Spleen (tissue), 13 donors: ENCODE measurements at places on chromosomes 3 and 15. TPM values are rescaled to one million over a fixed set of nuclear protein-coding genes. Genes with fewer than 3 reads are reported as not detected.
A peak's percentile ranks its signal among the peaks of the same experiment; 100 is the strongest.

LDHAL6B gene
- 0.06 TPM for polyA plus RNA-seq

ANKRD34C gene
- polyA plus RNA-seq = not detected

MPI gene
- 20.5 TPM for polyA plus RNA-seq

- DNase-seq = no peak
- no peaks in the 10 kb centered on the region for H3K4me1 ChIP-seq
- no peak overlapping the region for H3K27ac ChIP-seq
- H3K27me3 ChIP-seq = no peaks in the 10 kb centered on the region
Measured at GRCh38 chr3:17832016-17832415, 89.6 kb upstream of the TBC1D5 start.

DNA sequence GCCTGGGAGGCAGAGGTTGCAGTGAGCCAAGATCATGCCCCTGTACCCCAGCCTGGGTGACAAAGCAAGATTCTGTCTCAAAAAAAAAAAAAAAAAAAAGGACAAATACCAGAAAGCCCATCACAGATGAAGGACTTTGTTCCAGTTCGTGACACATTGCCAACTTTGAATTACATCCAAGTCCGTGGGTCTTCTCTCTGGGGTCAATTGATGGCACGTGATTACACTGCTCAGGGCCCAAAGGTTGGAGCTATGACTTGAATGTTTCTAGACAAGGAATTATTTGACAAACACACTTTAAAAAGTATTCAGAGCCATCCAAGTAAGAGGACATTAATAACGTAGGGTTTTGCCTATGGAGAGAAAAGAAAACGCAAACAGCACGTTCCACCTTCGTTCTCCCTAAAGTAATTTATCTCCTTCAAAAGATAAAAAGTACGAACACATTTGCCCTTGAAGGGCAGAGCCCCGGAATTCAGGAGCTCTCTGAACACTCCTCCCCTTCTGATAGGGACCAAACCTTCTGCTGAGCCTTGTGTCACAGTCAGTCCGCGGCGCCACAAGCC is 31.3 kb upstream of the ST3GAL6 start:
- no peaks in the 10 kb centered on the region for H3K36me3 ChIP-seq
- H3K4me3 ChIP-seq = peak overlapping the region; percentile 60
- H3K4me1 ChIP-seq = peaks cover 27% of the 10 kb centered on the region
- no peak for DNase-seq
- H3K27me3 ChIP-seq = no peaks in the 10 kb centered on the region
- no peak overlapping the region for H3K27ac ChIP-seq

DNA sequence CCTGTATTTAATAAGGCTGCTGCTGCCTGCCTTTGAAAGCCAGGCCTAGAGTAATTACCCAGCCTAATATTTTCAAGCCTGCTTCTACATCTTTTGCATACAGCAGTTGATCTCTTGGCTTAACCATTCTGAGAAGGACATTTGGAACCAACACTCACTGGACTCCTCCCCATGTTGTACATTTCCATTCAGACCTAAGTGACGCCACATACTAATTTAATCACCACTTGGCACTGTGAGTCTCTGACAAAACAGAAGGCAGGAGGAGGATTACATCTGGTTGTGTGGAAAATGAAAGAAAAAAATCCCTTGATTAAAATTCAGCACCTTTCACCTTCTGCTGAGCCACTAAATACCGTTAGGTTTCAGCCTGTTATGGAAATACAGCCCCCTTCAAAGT is 102.2 kb upstream of the ARRDC4 start:
- no peak for DNase-seq
- H3K27me3 ChIP-seq = no peaks in the 10 kb centered on the region
- no peaks in the 10 kb centered on the region for H3K36me3 ChIP-seq
- no peak overlapping the region for H3K4me3 ChIP-seq
- H3K27ac ChIP-seq = no peak overlapping the region

DNA sequence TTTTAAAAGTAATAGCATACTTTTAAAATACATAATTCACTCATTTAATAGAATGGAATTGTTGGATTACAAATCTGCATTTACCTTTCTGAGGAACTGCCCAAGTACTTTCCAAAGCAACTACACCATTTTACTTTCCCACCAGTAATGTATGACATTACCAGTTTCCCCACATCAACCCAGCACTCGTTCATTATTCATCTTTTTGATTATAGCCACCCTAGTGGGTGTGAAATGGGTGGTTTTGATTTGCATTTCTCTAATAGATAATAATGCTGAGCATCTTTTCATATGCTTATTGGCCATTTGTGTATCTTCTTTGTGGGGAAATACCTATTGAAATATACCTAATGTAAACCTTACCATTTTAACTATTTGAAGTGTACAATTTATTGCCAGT is 18.0 kb upstream of the EBLN2 start:
- DNase-seq = no peak
- no peak overlapping the region for H3K27ac ChIP-seq
- H3K4me3 ChIP-seq = no peak overlapping the region
- H3K4me1 ChIP-seq = peaks cover 22% of the 10 kb centered on the region
- peaks cover 6% of the 10 kb centered on the region for H3K36me3 ChIP-seq
- no peaks in the 10 kb centered on the region for H3K27me3 ChIP-seq

DNA sequence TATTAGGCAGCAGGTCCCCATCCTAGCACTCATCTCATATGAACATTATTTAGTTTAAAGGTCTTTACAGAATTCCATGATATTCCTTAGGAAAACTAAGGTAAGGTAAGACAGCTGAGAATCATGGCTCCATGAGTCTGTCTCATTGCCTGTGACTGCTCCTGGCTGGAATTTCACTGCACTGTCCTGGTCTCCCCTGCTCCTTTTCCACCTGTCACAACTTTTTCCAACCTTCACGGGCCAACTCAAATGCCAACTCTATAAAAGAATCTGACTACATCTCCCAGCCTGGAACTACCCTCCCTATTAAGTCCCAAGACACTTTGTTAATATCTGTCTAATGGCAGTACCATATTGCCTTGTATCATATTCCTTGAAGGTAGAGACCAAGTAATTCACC is 7.6 kb downstream of the CNBP start:
- H3K4me1 ChIP-seq = peaks cover 98% of the 10 kb centered on the region
- H3K36me3 ChIP-seq = peaks cover 11% of the 10 kb centered on the region
- H3K27ac ChIP-seq = no peak overlapping the region
- H3K4me3 ChIP-seq = no peak overlapping the region

- no peak for DNase-seq
- no peaks in the 10 kb centered on the region for H3K36me3 ChIP-seq
- H3K4me3 ChIP-seq = no peak overlapping the region
- H3K4me1 ChIP-seq = peaks cover 28% of the 10 kb centered on the region
- H3K27ac ChIP-seq = no peak overlapping the region
Measured at GRCh38 chr3:193776626-193777358, 183.8 kb downstream of the OPA1 start.
